ENCODE measurements at places on chromosomes 6 and 20.

DNA sequence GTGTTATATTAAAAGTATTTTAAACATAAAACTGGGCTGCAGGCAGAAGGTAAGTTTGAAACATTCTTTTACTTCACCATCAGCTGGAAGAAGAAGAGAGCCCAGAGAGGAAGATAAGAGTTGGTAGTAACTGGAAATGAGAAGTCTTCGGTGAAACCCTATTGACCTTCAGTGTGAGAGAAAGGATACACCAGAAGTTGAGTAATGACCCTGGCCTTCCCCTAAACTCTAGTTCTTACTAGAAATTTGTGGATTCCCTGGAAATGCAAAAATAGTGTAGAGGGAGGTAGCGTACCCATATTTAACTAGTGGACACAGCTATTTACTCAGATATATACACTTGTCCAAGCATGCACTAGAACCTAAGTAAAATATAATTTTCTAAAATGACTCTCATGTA lies 8.0 kb upstream of the EPM2A start:
- DNase-seq = no peak

GRCh38 chr6:89269981-89270380 lies 45.1 kb downstream of the GABRR2 start:
- DNase-seq = no peak

DNA sequence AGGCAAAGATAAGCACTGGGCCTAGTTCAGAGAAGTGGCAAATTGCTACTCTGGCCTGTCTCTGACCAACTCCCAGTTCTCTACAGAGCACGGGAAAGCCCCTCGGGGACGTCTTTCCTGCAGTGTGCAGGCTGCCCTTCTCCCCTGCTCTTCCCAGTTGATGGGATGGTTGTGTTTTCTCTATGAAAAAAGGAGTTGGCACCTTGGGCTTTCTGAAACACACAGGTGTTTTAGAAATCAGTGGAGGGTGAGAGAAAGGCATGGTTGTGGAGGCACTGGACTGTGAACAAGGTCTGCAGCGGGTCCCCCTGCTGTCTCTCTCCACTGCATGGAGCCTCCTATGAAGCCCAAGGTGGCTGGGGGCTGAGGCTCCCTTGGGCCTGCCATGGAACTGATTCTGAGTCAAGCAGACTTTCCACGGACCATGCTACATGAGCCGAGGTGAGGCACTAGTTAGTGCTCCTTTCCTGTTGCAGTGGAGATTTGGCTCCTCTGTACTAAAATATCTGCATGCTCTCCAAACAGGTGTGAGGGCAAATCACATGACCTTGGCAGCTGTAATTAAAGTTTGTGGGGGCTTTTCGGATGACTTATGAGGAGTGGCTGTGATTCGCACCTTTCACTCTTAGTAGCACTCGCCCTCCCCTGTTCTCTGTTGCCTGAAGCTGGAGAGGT lies 16.3 kb downstream of the GTSF1L start:
- no peak for DNase-seq

DNA sequence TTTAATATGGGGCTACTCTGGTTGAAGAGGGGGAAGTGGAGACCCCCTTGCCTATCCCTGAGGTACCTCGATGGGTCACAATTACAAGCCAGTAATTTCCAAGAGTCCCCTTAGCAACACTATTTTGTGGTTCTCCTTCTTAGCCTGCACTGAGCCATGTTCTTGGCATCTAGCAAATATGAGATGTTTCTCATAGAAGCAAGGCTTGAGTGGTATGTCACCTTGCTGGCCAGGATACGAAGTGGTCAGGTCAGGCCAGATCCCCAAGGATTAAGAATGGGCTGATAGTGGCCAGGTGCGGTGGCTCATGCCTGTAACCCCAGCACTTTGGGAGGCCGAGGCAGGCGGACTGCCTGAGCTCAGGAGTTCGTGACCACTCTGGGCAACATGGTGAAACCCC lies 2.1 kb upstream of the GHRH start:
- DNase-seq = no peak

- no peak for DNase-seq
These were observed 298.6 kb downstream of the C6orf118 start for GRCh38 chr6:165010556-165011535.

- DNase-seq = no peak
These were observed 19.5 kb downstream of the KIF25 start for GRCh38 chr6:168016721-168017525.

DNA sequence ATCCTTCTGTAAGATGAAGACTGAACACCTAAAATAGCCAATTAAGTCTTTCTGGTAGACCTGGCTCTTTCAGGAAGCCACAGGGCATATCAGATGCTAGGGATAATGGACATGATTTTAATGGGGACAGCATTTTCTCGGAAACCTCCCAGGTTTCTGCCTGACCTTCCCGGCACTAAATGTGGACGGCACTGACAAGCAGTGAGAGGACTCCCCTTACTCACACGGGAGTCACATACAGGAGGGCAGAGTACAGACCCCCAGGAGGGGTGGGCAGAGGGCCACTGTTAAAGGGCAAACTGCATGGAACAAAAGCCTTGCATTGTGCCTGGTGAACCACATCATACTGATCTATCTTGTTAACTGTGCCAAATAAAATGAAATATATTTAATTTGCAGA lies 19.9 kb downstream of the PSMG4 start:
- DNase-seq = no peak

- no peak for DNase-seq
These were observed 6.2 kb downstream of the TRIM26 start for GRCh38 chr6:30206799-30207618.

DNA sequence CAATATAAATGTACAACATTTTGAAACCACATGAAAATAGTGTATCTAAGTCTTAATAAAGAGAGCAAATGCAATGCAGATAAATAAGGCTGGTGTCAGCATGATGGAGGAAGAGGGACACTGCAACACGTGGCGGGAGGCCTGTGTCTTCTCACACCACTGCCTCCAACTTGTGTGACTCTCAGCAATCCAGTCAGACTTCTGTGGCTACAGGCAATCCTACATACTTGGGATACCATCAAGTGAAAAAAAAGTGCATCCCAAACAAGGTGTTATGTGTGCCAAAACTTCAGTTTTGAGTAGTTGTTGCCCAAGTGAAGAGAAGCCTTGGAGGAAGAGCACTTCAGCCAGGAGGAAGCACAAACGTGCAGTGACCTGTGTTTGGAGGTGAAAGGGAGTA lies 68.6 kb downstream of the PKIB start:
- DNase-seq = no peak

DNA sequence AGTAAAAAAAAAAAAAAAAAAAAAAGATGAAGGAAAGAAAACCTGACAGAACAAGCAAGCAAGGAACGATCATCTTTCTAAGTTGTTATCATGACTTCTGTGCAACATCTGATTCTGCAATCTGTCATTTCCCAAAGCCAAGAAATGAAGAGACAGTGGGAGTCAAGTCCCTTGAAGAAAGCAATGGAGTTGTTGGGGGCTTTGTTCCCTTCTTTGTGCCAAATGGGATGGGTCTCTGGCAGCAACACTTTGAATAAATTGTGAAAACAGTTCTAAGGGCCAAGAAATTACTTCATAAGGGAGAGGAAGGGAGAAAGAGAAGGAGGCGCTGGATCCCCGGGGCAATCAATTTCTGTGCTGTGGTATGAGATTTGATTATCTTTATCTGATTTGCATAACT lies 33.3 kb upstream of the RSPO3 start:
- DNase-seq = no peak

DNA sequence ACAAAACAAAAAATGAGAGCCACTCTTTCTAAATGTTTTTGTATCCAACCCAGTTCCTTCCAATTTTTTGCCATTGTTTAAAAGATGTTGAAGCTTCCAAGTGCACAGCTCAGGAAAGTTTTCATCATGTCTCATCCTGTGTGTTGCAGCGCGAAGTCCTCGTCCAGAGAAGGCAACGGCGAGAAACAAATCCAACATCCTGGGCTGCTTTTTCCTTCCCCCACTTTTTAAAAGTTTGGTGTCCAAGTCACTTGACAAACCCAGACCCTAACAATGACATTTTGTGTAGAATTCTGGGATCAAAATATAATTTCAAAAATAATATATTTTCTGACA lies 92.3 kb downstream of the ANKRD60 start:
- DNase-seq = no peak

- no peak for DNase-seq
These were observed 736.9 kb upstream of the MARCKS start for GRCh38 chr6:113120224-113120581.

GRCh38 chr6:137309078-137309762 lies 90.0 kb upstream of the IFNGR1 start:
- peak; percentile 52 for DNase-seq

- DNase-seq = no peak
These were observed 762 bp downstream of the SIRPB1 start for GRCh38 chr20:1618954-1619540.

DNA sequence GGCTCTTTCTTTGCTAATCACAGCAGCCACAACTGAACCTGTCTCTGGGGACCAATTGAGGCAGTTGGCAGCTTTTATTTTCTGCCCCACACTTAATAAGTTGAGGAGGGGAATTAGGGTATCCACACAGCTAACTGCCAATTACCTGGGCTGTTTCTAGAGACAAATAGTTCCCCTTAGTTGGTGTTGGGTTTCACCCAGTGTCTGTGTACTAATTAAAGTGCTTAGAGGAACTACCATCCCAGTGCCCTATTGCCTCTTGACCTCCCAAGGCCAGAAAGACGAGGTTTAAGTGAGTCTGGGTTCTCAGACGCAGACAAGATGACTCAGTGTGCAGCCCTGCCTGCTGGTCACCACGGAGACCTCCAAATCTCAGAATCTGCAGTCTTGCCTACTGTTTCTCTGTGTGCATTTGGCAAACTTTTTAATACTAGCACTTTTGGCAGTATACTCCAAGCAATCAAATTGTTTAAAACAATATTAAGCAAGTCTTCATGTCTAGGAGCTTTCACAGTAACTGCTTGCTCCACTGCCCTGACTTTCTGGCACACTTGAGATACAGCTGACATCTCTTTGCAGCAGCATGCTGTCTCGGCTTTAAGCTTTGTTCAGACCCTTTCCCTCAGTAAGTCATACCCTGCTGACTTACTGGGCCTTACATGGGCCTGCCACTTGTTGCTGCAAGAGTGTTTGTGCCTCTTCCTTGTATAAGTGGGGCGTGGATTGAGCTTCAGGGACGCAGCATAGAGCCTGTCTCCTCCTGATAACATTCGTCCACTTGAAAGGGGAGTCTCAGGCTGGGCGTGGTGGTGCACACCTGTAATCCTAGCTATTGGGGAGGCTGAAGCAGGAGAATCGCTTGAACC lies 31.9 kb downstream of the STK35 start:
- DNase-seq = no peak

- no peak for DNase-seq
These were observed 92.4 kb downstream of the PRND start for GRCh38 chr20:4813863-4814695.

- no peak for DNase-seq
These were observed 221.1 kb upstream of the ID4 start for GRCh38 chr6:19616022-19616421.

DNA sequence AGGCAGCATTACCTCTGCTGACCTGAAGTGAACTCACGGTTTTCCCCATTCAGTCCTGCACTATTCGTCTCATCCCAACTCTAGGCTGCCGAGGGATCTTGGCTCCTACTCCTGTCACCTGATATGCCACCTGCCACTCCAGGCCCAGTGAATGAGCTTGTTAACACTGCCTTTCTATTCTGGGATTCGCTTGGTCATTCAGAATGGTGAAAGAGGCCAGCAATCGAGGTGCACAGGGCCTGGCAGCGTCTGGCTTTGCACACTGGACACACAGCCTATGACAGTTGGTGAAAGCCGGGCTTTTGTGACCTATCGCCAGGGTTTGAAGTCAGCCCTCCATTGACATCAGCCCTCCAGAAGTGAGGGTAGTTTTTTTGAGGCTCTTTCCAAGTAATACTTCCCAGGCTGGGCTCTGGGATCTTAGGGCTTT lies 59.3 kb upstream of the MYL9 start:
- DNase-seq = no peak

DNA sequence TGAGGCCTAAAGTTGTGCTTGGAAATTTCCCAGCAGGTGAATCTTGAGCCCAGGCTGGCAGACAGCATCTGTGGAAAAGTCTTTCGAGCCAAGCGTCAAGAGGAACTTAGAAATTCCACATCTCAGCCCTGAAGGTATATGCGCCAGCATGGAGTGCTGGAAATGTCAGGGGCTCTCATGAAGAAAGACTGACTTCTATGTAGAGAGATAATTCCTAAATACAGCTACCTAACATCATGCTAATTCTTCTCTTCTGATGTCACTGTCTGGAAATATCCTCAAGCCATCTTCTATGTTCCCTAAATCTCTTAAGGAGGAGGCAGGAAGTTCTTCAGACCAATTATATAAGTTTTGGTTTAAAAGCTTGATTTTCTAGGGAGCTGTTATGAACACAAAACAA lies 492.4 kb upstream of the MARCKS start:
- no peak for DNase-seq

GRCh38 chr6:57190140-57190539 lies 18.0 kb downstream of the BAG2 start:
- no peak for DNase-seq

DNA sequence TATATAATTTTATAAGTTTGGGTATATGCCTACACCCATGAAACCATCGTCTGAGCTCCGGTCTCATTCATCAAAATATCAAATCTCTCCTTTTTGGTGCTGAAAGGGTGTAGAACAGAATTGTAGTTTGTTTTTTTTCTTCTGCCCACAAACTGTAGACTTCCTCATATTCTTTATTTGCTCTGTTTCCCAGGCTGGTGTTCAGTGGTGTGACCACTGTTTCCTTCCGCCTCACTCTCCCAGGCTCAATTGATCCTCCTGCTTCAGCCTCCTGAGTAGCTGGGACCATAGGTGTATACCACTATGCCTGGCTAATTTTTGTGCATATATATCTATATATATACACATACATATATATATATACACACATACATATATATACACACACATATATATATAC lies 139.6 kb upstream of the HCRTR2 start:
- no peak for DNase-seq

- no peak for DNase-seq
These were observed 43.4 kb downstream of the HLA-C start for GRCh38 chr6:31228476-31228875.

- no peak for DNase-seq
These were observed 11.4 kb downstream of the TEAD3 start for GRCh38 chr6:35485402-35485877.

GRCh38 chr6:128068119-128068479 lies 167.2 kb upstream of the THEMIS start:
- DNase-seq = no peak

GRCh38 chr6:95318137-95318536 lies 259.2 kb upstream of the MANEA start:
- no peak for DNase-seq
